ENCODE measurements at places on chromosomes 5 and 9.

- DNase-seq: peak; percentile 80
These were observed 125.1 kb downstream of the C9orf50 start for GRCh38 chr9:129495620-129496472.

DNA sequence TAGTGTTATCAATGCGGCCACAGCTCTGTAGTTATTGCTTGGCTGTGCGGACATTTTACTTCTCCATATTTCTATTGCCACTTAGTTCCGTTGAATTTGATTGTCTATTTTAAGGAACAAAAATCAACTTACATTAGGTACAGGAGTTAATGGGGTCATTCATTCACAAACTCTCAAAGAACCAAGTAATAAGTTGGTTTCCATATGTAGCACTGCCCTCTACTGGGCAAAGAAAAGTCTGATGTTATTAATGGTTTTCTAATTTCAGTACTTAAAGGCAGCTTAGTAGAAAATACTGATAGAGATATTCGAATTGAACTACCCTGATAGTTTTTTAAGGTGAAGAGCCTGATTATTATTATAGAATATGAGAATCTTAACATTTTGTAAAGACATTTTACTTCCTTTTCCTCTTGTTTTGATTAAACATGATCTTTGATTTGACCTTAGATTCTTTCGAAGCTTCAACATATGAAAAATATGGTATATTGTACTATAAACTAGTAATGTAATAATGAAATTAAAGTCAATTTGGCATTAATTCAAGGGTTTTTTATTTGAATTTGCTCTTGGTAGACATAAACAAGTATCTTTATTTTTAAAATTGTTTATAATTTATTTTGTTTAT, 119.5 kb upstream of the CTNND2 start:
- peak; percentile 4 for DNase-seq

DNA sequence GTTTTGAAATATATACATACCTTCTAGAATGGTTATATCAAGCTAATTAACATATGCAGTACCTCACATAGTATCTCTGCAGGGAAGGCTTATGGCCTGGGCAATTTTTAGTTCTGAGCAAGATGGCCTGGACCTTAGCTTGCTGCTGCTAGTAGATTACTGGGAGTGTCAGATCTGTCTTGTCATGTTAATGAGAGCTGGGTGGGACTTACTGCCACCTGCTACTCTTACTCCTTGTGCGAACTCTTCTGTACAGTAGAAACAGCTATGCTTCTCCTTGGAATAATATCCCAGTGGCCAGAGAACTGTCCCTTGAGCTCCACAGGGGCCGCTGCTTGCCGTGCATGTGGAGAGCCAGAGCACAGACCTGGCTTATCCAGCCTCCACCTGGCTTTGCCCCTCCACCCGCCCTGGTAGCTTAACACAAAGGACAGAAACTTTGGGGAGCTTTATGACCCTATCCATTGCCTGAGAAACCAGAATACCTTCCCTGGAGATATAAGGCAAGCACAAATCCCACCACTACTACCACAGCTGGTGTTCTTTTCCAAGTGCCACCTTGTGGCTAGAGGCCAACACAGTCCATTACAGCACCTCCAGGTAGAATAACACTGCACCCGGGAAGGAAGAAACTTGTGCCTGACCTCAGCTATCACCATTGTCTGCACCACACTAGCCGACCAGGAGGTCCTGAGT, 74.4 kb upstream of the RUSC2 start:
- DNase-seq: no peak

GRCh38 chr5:170769898-170770416, 13.6 kb upstream of the GABRP start:
- DNase-seq: no peak

- DNase-seq: no peak
These were observed 1.9 kb upstream of the SLC44A1 start for GRCh38 chr9:105242557-105242956.

GRCh38 chr5:122741681-122742080, 33.2 kb upstream of the SNX2 start:
- DNase-seq: no peak

DNA sequence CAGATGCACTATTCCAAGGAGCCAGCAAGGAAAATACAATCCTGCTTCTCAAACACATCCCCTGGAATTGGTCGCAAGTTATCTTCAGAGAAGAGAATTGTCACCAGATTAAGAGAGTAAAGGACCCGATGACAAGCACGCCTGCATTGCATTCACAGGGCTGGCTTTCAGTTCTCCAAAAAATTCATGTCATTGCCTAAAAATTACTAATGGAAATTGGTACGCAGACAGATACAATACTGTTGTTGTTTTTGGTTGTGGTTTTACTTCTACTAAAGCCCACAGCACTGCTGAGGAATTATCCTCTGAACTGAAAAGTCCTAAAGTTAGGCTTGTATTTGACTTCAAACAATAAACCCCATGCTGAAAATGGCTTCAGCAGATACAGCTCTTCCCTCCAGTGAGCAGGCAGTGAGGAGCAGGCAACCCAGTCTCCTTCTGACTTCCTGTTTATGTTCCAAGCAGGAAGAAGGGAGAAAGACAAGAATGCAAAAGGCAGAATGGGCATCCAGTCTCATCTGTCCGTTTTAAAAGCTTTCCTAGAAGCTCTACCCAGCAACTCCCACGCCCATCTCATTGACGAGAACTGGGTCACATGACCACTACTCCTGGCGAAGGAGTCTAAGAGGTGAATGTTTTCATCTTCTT, 80.6 kb upstream of the ZNF366 start:
- DNase-seq: no peak

DNA sequence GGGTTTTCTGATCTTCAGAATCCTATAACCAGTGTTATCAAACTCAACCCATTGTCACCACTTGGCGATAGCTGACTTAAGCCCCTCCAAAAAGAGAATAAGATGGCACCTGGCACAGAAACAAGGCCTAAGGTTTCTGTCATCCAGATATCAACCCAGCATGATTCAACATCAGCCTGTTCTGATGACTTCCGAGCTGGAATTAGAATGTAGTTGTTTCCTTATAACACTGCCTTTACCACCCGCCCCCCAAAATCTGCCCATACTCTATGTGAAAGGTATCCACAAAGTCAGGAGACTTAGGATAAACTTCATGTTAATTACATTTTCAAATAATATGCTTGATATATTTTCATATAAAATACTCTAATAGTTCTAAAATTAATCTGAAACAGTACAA, 5.2 kb downstream of the KLF9 start:
- no peak for DNase-seq

DNA sequence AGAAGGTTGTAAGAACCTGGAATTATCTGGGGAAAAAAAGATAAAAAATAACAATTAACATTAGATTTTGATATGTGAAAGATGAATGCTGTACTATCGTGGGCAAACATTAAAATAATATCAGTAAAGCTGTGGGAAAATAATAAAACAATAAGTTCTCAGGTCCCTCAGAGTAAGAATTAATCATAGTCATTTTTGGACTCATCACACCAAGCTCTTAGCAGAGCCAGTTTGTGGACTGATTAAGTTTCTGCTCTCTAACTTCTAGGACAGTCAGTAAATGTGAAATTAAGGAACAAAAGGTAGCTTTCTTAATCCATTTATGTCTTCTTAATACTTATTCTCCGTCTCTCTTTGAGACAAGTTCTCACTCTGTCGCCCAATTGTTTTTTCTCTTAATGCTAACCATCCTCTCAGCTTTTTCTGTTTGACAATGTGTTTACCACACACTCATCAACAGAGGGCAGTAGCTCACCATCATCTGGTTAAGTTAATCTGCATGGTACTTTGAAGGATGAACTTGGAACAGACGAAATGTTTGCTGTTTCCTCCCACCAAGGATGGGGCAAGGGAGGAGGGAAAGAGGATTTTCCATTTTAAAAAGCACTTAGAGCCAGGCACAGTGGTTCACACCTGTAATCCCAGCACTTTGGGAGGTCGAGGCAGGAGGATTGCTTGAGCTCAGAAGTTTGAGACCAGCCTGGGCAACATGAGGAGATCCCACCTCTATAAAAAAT, 5.3 kb upstream of the ACO1 start:
- DNase-seq: no peak

DNA sequence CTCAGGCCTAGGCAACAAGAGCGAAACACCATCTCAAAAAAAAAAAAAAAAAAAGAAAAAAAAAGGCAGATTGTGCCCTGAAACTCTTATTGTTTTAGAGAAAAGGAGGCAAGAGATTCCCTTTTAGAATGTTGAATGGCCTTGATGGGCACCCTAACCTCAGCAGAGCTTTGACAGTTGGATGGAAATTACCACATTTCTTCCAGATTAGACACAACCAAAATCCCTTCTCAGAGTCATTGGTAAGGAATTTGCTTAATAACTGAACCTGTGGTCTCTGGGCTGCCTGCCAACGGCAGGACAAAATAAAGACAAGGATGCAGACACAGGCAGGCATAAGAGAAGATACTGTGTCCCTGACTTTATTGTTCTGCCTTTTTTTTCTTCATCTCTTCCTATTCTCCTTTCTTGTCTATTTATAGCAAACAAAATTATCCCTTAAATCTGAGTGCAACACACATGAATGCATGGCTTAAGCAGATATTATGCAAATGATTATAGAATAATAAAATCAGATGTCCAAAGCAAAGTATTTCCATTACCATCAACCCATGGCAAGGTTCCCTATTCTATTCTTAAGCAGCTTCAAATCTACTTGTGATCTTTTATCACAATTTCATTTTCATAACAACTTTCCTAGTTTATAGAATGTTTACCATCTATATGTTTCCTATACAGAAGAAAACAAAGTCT, 37.3 kb upstream of the TRIO start:
- DNase-seq: no peak

- no peak for DNase-seq
These were observed 100.9 kb upstream of the APC start for GRCh38 chr5:112636751-112637150.

DNA sequence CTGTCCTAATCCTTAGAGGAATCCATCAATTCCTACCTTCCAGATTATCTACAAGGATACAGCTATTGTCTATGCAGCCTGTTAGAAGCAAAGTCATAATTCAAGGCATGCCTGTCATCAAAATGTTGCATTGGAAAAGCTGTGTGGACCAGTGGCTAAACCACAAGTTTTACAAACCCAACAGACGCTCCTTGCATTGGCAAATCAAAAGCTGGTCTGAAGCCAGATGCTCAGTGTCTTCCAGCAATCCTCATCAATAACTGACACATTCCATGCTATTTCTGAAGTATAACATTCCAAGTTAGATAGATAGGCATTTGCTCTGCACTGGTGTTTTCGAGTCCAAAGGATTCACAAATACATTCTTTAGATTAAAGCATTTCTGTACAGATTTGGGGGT, 213.6 kb downstream of the EBF1 start:
- no peak for DNase-seq

DNA sequence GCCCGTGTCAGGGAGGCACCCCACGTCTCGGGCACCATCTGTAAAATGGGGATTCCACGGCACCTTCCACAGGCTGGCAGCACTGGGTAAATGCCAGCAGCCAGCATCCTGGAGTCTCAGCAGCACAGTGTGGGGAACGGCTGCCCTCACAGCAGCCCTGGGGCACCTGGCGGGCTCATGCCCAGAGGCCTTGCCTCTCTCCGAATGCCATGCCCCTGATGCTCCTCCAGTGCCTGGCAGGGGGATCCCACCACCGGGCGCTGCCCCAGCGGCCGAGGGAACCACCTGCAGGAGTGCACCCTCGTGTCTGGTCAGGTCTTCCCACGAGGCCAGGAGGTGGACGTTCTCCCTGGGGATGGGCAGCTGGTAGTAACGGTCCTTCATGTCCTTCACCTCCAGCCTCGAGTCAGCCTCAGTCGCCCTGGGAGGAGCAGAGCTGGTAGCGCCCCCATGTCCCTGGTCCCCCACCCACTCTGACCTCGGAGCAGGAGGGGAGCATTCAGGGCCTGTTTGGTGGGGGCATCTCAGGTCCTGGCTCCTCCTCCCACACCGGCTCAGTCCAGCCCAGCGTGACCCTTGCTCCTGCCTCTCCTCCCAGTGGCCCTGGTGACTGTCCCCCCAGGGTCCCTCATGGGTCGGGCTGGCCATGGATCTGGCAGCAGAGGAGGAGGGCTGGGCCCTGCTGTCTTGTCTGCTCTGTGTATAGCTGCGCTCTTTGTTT, 49.9 kb upstream of the NRARP start:
- no peak for DNase-seq

GRCh38 chr9:70504834-70505233, 90.4 kb upstream of the KLF9 start:
- no peak for DNase-seq

GRCh38 chr9:79588488-79589223, 16.9 kb downstream of the TLE4 start:
- DNase-seq: no peak

DNA sequence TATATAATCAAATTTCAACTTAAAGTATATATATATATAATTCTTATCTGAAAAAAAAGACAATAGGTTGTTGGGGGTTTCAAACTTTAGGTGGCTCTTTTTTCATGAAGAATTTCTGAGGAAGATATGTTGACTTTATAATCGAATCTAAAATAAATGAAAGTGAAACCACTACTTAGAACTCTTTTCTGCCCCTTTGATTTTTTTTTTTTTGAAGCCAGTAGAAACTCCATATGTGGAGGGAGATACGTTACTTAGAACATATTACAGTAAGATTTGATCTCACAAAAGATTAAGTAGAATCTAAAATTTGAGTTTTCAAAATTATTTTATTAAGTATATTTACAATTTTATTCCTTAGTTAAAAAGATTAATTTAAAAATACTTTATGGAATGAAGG, 96.9 kb downstream of the ATG10 start:
- peak; percentile 33 for DNase-seq

- DNase-seq: no peak
These were observed 12.6 kb downstream of the URM1 start for GRCh38 chr9:128383791-128384190.

DNA sequence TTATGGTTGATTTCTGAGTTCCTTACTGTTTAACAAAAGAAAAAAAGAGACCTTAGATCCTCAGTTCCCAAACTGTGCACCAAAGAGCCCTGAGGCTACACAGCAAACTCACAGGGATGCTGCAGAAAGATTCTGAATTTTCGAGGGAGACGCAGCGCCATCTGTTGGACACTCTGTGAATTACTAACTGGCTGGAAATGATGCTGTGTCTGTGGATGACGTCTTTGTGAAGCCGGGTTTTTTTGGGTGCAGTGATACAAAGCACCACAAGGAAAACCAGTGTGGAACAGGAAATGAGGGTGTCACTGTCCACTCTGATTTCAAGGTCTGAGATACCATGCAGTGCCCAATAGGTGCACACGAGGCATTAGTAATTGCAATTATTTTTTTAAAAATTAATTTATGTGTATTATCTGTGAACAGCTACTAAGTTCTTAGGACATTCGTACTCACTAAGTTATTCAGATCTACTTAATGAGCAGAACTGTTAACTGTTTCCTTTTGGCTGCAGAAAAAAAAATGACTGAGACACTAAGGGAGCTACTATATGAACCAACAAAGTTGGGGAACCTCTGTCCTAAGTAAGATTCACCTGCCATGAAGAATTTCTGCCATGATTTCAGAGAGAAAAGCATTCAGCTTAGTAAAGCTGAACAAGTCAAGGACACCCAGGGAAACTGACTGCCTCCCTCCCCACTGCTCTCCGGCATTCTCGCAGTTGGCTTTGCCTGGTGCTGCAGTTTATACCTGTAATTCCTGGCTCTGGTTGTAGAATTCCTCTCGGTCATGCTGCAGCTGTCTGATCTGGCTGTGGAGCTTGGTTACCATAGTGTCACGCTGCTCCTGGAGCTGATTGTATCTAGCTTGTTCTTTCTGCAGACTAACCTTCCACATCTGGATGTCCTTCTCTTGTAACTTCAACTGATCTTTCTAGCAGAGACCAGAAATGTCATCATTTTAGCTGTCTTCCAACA, 23.4 kb downstream of the SPACA9 start:
- peak; percentile 64 for DNase-seq

All from T-helper 2 cell (primary cell).